ENCODE measurements at places on chromosomes 2 and 18.
A peak's percentile ranks its signal among the peaks of the same experiment; 100 is the strongest.

DNA sequence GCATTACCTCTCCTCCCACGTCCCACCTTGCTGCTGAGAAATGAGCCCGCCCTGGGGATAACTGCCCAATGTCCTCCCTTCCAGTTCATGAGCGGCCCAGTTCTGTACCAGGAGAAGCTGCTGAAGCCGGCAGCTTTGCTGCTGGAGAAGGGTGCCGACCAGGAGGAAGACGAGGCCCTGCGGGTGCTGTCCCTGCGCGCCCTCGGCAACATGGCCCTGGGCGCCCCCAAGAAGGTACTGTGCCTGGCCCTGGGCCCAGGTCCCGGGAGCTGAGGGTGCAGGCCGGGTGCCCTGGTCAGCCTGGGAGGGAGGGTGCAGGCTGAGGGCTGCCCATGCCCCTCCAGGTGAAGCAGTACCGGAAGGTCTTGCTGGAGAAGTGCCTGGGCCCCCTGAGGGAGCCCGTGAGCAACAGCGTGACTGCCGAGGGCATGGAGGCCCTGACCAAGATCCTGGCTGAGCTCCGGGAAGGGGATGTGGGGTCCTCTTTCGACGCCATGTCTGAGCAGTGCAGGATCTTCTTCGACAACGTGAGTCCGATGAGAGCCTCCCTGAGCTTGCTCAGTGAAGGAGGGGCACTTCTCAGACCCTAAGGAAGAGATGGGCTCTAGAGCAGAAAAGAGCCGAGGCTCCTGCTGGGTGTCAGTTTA is 25.7 kb downstream of the HJURP start:
- no peak for DNase-seq

GRCh38 chr2:75174981-75175380 is 24.3 kb downstream of the TACR1 start:
- DNase-seq = no peak

DNA sequence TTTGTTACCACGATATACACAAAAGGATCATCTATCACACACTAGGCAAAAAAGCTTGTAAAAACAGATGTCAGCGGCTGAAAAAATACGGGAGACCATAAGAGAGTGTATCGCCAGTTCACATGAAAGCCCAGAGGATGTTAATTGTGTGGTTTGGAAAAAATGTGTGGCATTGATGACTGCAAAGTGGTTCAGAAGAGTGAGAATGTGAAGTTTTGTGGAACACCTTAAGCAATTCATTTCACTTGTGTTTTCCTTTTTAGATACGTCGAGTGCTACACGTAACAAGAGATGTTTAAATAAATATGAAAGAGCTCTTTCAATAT is 61.7 kb upstream of the DAPL1 start:
- DNase-seq = no peak

DNA sequence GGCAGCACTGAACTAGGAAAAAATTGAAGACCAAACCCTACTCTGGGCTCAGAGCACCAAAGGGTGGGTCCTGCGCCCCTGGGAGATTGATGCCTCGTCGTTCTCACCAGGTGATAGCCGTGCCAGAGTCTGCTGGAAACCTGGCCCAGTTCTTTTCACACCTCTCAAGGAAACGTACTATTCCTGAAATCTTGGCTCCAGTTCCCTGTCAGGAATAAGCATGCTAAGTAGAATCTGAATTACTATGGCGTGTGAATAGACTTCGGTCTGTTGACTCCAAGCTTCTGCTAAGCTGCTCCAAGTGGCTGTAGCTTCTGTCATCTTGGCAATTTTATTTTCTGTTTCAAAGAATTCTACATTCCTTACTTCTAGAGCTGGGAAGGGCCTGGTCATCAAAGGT is 75.4 kb downstream of the MARCHF4 start:
- DNase-seq = no peak

DNA sequence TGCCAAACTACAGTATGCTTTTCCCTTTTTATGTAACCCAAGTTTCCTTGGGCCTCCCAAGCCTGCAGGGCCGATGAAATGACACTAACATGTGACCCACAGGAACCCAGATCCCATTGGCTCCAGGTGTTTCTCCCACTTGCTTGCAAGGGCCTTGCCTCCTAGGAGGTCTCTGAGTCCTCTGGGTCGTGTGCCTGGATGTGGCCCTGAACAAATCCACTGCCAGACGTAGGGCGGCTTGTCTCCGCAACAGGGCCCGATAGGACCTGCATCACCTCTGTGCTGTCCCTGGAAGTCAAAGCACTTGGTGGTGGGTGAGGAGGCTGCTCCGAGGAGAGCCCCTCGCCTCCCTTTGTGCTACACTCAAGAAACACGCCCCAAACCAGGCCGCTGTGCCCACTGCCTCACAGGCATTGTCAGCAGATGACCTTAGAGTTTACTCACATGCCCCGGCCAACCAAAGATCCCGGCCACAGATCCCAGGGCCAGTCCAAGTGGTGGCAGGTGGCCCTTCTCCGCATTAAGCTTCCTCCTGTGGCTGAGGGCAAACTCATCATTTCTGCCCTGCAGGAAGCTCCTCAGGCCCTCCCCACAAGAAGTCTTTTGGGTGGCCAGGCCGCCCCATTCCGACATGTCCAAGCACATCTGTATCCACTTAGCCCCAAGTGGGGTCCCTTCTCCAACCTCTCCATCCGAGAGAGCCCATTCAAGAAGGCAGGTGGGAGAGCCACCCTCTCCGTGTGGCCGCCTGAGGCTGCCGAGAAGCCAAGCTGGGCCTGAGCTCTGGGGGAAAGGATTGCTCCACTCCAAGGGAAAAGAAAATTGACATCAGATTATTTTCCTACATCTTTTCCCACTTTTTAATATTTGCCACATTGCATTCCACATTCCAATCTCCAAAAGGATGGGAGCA is 76.7 kb downstream of the GFPT1 start:
- DNase-seq = no peak

- no peak for DNase-seq
These were observed 10.3 kb upstream of the FTCDNL1 start for GRCh38 chr2:199861132-199861774.

DNA sequence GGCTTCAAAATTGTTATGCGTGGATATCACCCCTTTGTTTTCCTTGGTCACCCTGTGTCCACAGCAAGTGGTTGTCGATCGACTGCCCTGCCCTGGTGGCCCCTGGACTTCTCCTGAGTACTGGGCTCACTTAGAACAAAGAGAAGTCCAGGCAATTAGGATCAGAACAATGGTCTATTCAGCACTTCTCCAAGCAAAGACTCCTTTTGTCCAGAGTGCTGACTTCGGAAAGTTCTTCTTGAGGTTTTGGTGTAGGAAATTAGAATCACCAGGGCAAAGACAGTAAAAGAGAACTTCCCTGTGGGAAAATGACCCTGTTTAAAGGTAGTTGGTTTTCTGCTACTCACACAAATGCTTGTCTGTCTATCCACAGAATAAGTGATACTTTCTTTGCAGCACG is 173.9 kb downstream of the FHOD3 start:
- no peak for DNase-seq

GRCh38 chr2:9232166-9232479 is 25.5 kb downstream of the ASAP2 start:
- DNase-seq = no peak

- DNase-seq = peak; percentile 9
These were observed 176.1 kb downstream of the KLHL29 start for GRCh38 chr2:23561088-23561487.

- no peak for DNase-seq
These were observed 66.1 kb downstream of the LRRFIP1 start for GRCh38 chr2:237693291-237693994.

GRCh38 chr18:34818064-34818463 is 108.0 kb downstream of the DTNA start:
- DNase-seq = peak; percentile 89

GRCh38 chr2:233089851-233090250 is 29.7 kb downstream of the INPP5D start:
- no peak for DNase-seq

- no peak for DNase-seq
These were observed 286.2 kb downstream of the ZNF516 start for GRCh38 chr18:76208678-76209306.

DNA sequence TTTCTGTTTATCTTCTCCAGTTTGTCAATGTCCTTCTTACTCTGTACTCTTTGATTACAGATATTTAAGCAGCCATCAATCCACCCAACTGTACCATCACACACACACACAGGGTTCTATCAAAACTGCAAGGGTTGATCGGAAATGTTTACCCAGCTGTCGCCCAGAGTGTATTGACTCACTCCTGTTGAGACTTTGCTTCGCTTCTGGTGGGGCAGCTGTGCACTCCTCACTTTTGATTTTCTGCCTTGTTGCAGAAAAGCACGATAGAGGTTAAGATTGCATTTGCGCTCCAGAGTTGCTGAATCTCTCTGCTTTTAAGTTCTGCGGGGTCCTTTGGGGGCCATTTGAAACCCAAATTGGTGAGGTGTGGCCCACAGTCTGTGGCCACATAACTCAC is 216.2 kb downstream of the SETBP1 start:
- DNase-seq = no peak

DNA sequence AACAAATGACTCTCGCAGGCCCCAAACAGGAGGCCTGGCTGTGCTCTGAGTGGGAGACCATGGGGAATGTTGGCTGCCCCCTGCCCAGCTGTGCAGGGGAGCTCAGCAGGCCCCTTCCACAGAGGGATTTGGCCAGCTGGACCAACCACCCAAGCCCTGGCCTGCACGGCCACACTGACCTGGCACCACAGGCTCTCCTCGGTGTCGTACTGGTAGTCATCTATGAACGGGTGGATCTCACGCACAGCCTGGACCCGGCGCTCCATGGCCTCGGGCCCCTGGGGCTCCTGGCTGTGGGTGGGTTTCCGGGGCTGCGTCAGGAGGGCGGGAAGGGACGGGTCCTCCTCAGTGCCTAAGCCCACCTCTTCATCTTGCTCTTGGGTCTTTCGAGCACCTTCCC is 74.5 kb downstream of the POLR1A start:
- DNase-seq = no peak

GRCh38 chr2:217071416-217071815 is 211.6 kb upstream of the TNP1 start:
- DNase-seq = no peak

GRCh38 chr2:132278267-132278666 is 116.5 kb upstream of the ANKRD30BL start:
- DNase-seq = no peak

- DNase-seq = no peak
These were observed 112.9 kb upstream of the ATP8B1 start for GRCh38 chr18:57915865-57916582.

GRCh38 chr2:151979694-151980093 is 119.2 kb downstream of the CACNB4 start:
- DNase-seq = no peak

GRCh38 chr2:60472041-60472440 is 81.4 kb downstream of the BCL11A start:
- DNase-seq = no peak

DNA sequence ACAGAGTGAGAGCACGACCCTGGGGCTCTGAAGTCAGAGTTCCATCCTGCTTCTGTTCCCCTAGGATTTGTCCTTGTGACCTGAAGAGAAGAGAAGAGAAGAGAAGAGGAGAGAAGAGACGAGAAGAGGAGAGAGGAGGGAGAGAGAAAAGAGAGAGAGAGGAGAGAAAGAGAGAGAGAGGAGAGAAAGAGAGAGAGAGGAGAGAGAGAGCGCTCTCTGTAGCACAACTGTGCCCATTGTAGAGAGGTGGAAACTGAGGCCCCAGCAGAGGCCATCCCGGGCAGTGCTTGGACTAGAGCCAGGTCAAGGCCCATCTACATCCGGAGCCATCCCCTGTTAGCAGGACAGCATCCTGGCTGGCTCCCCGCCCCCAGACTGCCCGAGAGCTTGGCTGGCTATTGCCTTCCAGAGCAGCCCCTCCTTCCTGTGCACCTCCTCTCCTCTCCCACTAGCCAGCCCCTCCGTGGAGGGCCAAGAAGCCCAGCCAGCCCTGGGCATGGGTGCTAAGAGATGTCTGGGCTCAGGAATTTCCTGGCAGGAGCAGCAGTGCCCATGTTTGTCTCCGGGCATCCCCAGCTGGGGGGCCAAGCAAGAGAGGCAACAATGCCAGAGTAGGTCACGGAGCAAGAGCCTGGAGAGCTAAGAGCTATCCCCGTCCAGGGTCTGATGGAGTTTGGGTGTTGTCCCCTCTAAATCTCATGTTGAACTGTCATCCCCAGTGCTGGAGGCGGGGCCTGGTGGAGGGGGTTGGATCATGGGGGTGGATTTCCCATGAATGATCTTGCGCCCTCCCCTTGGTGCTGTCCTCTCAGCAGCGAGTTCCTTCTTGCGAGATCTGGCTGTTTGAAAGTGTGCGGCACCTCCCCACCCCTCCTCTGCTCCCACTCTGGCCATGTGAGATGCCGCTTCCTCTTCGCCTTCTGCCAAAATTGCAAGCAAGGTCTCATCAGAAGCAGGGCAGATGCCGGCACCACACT is 18.2 kb upstream of the GPR55 start:
- DNase-seq = no peak

GRCh38 chr18:23684515-23685197 is 4.6 kb upstream of the LAMA3 start:
- DNase-seq = no peak

DNA sequence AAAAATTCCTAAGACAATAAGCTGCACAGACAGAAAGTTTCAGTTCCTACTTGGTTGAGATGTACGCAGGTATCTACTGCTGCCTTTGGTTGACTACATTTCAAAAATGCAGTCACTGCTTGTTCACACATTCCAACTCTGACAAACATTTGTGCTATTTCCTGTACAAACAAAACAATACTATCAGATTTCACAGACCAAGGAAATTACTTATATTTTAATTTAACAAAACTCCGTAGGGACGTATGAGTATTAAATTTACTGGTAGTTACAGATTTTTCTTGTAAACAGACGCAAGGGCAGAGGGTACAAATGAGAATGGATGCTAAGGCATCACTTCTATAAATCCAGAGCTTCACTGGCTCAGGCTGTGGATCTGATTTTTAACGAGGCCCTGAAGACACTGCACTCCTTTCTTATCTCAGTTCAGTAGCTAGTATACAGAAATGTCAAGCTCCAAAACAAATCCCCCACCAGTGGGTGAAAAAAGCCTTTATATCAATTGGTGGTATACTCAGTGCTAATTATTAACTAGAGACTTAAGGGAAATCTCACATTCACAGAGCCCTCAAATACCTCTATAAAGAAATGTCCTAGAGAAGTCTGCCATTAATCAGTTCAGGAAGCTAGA is 31.7 kb upstream of the TTC32 start:
- no peak for DNase-seq

- no peak for DNase-seq
These were observed 54.8 kb downstream of the LAMA1 start for GRCh38 chr18:7062811-7063210.

DNA sequence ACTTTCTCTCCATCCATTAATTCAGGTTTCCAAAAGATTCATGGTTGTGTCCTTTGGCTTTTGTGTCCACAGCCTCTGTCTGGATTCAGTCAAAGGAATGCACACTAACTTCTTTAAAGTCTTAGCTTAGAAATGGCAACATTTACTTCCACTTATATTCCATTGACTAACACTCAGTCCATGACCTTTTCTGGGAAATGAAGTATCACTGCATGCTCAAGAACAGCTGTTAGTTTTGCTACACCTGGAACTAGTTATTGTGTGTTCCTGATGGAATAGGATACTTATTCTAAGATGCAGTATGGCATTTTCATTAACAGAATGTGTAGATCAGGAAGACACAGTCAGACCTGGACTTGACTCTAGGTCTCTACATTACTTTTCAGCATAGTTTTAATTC is 88.8 kb downstream of the KYNU start:
- no peak for DNase-seq

GRCh38 chr2:2848621-2849333 is 517.7 kb upstream of the MYT1L start:
- DNase-seq = peak; percentile 92
